ENCODE measurements at places on chromosomes 3 and 15.

DNA sequence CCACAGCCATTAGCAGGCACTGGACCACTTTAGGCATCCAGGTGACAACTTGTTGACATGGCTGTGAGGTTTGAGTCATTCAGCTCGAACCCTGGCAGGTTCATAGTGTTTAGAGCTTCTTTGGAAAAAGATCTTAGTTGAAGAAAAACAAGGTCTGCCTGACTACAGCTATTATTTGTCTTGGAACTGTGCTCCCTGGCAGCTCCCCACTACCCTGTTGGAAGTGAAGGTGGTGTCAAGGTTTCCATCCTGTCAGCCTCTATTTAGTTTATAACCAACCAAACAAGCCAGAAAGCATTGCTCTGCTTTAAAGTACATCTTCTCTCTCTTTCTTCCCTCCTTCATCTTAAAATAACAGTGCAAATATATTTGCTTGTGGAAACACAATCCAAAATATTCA is 56.8 kb downstream of the KAT2B start:
- DNase-seq = no peak

DNA sequence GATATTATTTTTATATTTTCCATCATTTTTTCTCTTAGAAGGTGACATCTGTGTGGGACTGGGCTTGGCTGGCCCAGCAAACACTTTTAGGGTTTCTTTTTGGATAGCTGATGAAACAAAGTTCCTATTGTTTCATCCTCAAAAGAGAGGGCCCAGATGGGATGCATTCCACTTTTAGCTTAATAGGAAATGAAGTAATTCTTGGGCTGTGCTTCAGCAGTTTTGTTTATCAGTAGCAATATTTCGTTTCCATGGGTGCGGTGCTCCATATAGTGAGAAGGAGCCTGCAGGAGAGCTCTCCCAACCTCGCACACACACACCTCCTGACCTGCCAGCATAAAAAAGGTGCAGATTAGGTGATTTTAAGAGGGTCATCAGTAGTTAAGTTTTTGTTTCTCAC is 147.5 kb downstream of the AKAP13 start:
- DNase-seq = no peak

DNA sequence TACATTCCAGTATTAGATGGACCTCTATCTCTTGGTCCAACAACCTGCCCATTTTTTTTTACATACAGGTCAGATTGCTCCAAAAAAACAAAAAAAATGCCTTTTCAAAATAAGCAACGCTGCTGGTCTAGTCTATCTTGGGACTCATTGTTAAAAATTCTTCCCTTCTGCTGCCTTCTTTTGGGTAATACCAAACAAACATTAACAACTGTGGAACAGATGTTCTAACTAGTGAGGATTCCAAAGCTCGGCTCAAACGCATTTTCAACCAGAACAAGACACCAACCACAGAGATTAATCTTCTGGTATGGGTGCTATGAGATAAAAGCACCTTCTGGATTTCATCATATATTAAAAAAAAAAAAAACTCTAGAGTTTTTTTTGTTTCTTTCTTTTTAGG is 24.7 kb downstream of the ARHGAP31 start:
- no peak for DNase-seq

- DNase-seq = no peak
Observed at GRCh38 chr3:1752205-1752604, 346.5 kb upstream of the CNTN4 start.

GRCh38 chr3:27568393-27568792 is 84.2 kb upstream of the SLC4A7 start:
- no peak for DNase-seq

- no peak for DNase-seq
Observed at GRCh38 chr15:41256103-41256502, 25.0 kb downstream of the CHP1 start.

GRCh38 chr3:12120374-12121140 is 38.2 kb downstream of the TIMP4 start:
- no peak for DNase-seq

- DNase-seq = no peak
Observed at GRCh38 chr3:67349551-67350174, 304.7 kb downstream of the SUCLG2 start.

GRCh38 chr3:71149959-71150954 is 433.3 kb downstream of the FOXP1 start:
- no peak for DNase-seq

- no peak for DNase-seq
Observed at GRCh38 chr3:134772011-134772410, 23.0 kb upstream of the EPHB1 start.

- DNase-seq = no peak
Observed at GRCh38 chr3:99434190-99434589, 204.2 kb upstream of the COL8A1 start.

GRCh38 chr3:148880681-148881080 is 15.6 kb downstream of the CPA3 start:
- DNase-seq = no peak

DNA sequence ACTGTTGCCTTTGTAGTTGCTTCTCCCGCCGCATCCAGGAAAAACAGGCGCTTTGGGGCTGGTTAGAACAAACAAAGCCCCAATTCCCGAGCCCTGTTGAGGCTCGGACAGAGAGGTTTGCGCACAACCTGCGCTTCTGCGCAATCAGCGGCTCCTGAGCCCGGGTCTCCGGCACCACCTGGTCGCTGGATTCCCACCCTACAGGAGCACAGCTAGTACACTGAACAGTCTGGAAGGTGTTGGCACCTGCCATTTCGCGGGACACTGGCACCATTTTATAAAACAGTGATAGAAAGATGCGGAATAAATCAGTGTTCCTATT is 13.8 kb downstream of the ZIC4 start:
- no peak for DNase-seq

GRCh38 chr3:138230525-138230924 is 43.4 kb downstream of the ARMC8 start:
- DNase-seq = no peak

- DNase-seq = no peak
Observed at GRCh38 chr15:57726411-57726810, 19.9 kb downstream of the POLR2M start.

DNA sequence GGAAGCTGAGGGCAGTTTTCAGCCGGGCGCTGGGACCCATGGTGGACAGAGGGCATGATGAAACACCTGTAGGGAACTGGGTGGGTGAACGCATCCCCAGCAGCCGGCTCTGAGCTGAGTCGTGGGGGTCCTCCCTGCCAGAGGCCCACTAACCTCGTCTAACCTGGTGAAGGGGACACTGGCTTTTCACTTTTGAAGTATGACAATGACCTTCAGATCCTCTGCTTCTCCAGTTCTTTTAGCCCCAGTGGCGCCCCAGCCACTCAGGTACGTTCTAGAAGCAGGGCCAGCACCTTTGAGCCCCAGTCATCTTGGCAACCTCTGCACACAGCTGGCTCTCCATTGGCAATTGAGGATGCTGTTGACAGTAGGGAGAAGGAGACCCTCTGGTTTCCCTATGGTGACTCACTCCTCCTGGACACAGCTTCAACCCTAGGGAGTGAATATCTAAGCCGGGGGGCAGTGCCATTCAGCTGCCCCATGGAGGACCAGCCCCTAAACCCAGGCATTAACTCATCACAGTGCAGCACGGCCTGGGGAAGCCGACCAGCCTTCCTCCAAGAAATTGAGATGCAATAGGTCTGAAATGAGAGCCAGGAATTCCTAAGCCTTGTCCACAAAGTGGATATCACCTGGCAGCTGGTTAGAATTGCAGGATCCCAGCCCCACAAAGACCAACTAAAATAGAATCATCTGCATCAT is 46.1 kb downstream of the CMTM6 start:
- no peak for DNase-seq

GRCh38 chr3:12345584-12346494 is 57.0 kb downstream of the PPARG start:
- peak; percentile 16 for DNase-seq

- DNase-seq = no peak
Observed at GRCh38 chr3:73571238-73571794, 53.4 kb downstream of the PDZRN3 start.

- no peak for DNase-seq
Observed at GRCh38 chr3:114569186-114569585, 275.4 kb downstream of the TIGIT start.

DNA sequence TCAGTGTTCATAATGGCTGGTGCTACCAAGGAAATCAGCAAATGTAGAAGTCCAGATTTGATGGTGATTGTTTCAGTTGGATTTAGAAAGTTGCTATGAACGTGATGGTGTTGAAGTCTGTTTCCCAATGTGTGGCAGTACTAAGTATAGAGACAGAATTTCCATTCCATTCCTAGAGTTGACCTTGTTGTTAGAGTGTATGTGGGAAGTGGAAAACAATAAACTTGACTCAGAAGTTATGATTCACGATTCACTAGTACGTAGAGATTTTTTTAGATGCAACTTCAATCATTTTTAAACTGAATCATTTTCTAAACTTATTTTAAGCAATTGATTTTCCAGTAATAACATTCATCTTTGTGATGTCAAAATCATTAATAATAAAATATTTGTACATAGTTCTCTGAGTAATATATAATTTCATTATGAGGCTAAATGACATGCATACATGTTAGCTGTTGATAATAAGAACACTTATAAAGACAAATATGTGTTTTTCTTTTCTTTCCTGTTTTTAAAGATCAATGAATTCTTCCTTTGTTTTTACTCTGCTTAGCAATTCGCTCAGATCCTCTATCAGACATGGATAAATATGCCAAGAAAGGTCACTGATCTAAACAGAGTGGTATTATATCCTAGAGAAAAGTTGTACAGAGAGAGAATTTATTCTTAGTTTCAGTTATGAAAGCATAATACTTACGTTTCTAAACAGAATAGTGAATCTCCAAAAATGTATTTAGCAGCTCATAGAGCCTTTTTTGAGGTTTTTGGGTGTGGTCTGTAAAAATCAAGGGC is 108.8 kb upstream of the GPR149 start:
- DNase-seq = no peak

GRCh38 chr3:100004931-100005330 is 109.4 kb downstream of the FILIP1L start:
- no peak for DNase-seq

DNA sequence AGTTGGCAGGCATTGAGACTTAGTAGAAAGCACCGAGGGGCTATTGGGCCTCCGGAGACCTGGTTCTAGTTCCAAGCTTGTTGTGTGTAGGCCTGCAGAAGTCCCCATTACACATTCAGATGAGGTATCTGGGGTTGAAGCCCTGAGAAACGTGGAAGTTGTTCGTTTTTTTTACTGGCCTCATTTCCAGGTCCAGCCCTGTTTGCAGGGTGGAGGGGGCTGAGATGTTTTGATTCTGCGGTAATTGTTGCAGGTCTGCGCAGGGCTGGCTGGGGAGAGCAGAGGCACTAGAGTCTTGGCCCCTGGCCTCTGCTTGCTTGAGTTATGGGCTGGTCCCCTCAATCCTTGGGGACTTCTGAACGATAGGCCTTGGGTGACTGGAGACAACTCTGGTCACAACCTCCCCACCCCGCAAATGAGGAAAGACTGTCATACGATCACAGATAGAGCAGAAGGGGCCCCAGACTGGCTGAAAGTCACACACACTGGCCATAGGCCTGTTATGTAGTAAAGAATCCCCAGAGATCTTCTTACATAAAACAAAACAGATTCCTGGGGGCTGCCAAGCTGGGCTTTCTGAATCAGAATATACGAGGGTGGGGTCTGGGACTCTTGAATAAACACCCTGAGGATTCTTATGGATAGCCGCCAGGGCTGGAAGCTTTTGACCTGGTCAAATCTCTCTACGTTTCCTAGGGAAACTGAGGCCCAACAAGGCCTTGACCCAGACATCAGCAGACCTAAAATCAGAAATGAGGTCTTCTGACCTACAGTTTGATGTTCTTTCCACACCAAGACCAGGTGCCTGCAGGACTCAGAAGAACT is 15.6 kb downstream of the KBTBD13 start:
- DNase-seq = no peak

GRCh38 chr15:33311312-33311971 is 675 bp downstream of the RYR3 start:
- DNase-seq = no peak

DNA sequence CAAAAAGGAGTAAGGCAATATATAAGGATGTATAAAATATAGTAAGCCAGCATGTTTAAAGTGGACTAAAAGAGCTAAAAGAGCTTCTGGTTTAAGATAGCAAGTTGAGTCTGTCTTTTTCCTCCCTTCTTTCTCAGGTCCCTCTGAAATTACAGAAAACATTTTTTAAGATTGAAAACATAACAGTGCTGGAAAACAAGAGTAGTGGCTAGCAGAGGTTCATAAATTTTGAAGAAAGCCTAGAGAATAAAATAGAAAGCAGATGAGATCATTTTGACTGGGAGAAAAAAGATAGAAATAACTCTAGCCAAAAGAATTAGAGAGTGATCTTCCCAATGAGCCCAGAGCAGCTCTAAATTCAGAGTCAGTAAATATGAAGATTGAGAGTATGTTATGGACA is 41.9 kb downstream of the ATP8B4 start:
- no peak for DNase-seq

GRCh38 chr3:78668302-78668701 is 1099.5 kb downstream of the ROBO1 start:
- DNase-seq = no peak

DNA sequence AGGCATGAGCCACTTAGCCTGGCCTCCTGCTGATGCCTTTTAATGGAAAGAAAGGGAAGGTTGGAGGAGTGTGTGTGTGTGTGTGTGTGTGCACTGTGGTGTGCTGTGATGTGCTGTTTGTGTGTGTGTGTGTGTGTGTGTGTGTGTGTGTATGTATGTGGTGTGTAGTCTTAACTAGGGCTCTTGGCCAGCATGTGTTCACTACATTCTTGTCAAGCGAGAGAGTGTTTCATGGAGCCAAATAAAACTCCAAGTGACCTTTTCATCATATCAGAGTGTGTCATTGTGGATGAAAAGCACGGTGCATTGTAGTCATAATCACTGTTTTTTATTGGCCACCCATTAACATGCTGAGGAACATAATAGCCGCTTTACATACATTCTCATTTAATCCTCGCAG is 30.8 kb upstream of the BHLHE40 start:
- no peak for DNase-seq

GRCh38 chr3:14861446-14862302 is 42.9 kb downstream of the FGD5 start:
- no peak for DNase-seq

DNA sequence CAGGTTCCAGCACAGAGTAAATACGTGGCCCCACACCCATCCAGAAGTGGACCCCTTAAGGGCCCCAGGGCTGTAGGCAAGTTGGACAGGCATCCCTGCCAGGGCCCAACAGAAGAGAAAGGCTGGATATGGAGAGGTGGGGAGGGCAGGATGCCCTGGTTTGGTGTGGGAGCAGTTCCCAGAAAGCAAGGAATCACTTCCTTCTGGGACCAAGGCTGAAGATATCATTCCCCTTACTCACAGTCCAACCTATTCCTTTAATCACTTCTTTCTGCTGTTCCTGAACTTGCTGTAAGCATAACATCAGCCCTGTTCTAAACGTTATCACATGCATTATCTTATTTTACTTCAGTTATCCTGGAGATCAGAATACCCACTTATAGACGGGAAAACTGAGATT is 6.1 kb upstream of the MESP2 start:
- no peak for DNase-seq

DNA sequence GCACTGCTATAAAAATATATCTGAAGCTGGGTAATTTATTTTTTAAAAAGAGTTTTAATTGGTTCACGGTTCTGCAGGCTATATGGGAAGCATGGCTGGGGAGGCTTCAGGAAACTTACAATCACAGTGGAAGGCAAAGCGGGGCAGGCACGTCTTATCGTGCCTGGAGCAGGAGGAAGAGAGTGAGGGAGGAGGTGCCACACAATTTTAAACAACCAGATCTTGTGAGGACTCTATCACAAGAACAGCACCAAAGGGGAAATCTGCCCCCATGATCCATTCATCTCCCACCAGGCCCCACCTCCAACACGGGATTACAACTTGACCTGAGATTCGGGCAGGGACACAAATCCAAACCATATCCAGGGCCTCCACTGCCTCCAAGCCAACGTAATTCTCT is 75.0 kb downstream of the MCF2L2 start:
- DNase-seq = no peak

Measured in stimulated activated CD4-positive, alpha-beta T cell treated with anti-CD3 and anti-CD28 coated beads, Interleukin-4, amount 100 ng/mL, for 48 hours (primary cell).